Midbrain (tissue), 1 donor: ENCODE measurements at places on chromosomes 3 and 15.

GRCh38 chr3:128994173-128994512 lies 267 bp upstream of the CFAP92 start:
- DNase-seq: no peak

DNA sequence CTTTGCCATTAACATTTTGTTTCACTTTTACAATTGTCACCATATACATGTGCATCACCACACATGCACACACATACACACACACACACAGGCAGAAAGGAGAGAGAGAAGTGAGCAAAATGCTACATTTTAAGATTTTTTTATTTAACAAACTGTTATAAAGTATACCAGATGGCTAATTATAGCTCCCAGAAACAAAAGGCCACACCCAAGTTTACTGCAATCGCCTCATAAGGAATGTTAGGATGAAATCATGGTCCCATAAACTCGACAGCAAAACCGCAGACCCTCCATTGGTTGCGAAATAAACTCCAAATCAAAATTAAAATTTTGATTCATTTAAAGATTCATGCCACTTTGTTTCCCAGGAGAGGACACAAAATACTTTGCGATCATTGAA lies 16.1 kb upstream of the C15orf61 start:
- no peak for DNase-seq

DNA sequence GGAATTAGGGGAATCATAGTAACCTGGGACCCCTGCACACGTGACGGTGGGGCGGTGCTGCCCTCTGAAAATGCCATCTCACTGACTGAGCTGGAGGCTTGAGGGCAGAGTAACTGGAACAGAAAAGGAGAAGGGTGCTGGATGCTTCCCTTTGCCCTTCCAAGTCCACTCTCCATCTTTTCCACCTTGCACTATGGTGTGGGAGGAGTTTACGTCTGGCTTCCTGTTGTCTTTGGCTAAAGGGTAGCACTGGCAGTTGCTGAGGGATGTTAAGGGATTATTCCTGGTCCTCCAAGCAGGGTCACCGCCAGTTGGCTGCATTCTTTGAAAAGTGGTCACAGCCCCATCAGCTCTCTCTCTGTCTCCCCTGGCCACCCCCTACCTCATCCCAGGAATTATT lies 129.4 kb upstream of the SNTN start:
- no peak for DNase-seq

GRCh38 chr3:149235599-149236424 lies 14.2 kb upstream of the CP start:
- no peak for DNase-seq
